Globus pallidus (tissue), 1 donor: ENCODE measurements at places on chromosomes 5 and 9.

DNA sequence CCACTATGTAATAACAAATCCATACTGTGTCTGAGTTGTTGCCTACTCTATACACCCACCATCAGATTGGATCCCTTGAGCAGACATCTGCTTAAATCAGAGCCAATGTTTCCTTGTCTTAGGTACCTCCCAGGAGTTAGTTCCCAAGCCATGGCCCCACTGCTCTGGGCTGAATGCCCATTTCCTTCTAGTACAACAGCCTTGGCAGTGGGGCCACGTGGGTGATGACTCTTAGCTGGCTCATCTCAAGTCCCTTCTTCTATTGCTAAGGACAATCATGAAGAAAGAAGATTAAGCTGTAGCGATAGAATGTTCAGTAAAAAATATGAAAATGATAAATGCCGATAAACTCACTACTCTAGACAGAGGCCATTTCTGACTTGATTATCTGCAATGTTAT lies 16.6 kb downstream of the PTGR1 start:
- no peak for DNase-seq

DNA sequence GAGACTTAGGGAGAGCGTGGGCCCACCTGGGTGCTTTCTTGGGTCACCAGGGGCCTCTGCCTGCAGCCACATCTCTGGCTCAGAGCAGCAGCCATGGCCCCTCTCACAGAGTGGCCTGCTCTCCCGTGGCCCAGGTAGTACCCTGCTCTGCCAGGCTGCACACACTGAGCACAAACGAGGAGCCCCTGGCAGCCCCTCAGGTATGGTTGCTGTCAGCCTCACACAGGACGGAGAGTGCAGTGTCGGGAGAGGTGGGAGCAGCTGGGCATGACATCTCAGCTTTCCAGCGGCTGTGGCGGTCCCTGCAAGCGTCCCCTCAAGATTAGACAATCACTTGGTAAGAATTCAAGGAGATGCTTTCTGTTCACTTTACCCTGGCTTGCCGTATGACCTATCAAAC lies 137.0 kb upstream of the IRX4 start:
- no peak for DNase-seq

DNA sequence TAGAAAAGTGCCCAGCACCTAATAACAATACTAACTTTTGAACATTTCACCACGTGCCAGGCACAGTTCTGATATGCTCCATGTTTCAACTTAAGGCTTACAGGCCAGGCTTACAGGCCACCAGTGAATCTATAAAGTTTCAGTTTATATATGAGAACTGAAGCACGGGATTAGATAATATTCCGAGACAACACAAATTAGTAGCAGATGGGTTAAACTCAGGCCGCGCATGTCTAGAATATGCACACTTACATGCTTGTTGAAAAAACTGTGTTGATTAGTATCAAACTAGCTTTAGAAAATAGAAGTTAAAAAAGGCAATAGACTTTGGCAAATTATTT lies 587.9 kb downstream of the MTRR start:
- no peak for DNase-seq

GRCh38 chr5:79955941-79956670 lies 35.0 kb downstream of the MTX3 start:
- DNase-seq = no peak

DNA sequence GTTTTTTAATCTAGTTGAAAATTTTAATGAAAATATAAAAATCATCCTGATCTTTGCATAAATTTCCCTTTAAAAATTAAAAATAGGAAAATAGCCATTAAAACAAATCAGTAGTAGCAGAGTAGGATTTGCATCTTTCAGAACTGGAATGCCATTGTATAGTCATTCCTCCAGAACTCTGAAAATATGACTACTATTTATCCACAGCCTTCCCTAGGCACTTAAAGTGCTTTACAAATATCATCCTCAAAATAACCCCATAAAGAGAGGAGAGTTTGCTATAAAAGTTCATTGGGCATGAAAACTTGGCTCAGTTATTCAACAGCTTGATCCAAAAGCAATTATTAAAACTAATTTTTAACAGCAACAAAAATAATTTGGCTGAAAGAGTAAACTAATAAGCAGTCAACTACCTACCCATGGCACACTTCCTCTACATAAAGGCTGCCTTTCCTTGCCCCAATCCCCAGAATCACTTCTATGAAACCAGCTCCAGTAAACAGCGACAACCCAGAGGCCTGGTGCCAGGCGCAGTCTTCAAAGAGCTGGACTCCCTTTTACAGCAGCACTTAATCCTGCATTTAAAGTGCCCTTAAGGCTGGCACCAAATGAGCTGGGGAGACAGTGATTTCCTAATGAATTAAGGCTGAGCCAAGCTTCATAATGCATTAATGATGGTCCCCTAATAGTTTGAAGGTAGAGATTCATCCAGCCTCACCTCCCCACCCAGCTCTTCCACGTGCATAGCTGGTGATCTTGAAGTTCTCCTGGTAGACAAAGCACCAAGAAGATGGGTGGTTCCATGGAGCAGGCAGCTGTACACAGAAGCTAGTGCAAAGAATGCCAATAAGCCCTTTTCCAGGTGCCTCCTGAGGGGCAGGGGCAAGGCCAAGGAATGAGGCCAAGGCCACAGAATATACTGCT lies 36.1 kb downstream of the LHFPL2 start:
- no peak for DNase-seq
